ENCODE measurements at places on chromosomes 16 and 17. TPM values are rescaled to one million over a fixed set of nuclear protein-coding genes. Genes with fewer than 3 reads are reported as not detected.

Gene KRTAP9-4
- not detected for total RNA-seq

Gene CALCOCO2
- 91.7 TPM for total RNA-seq

Gene RNF43
- total RNA-seq = not detected

Gene ATP2A1
- total RNA-seq = under 0.01 TPM

Gene DERL2
- 43.3 TPM for total RNA-seq

Gene CBLN1
- 0.11 TPM for total RNA-seq

Gene KRTAP17-1
- not detected for total RNA-seq

Gene ALOX12B
- not detected for total RNA-seq

Gene TXNL4B
- 9.3 TPM for total RNA-seq

Gene HEATR9
- total RNA-seq = not detected

All from articular chondrocyte of knee joint (primary cell).